ENCODE measurements at places on chromosomes 4 and X.

GRCh38 chr4:147044241-147044640, 98.6 kb upstream of the TTC29 start:
- DNase-seq: no peak

- DNase-seq: peak; percentile 32
Measured at GRCh38 chr4:13627178-13627605, 333 bp downstream of the BOD1L1 start.

GRCh38 chr4:153919667-153920066, 130.8 kb upstream of the SFRP2 start:
- no peak for DNase-seq

DNA sequence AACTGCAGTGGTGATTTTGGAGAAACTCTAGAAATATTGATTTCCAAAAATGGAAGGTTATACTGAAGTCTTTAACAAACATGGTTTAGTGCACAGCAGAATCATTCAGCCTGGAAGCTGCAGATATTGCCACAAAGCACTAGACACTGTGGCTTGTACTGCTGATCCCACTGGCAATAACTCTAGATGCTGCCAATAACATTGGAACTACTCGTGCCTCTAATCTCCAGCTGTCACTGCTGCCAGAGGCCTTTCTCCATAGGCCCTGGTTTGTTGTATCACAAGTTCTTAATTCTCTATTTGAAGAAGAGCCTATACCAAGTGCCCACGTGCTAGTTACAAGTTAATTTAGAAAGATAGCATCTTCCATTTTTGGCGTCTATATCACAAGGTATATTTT, 19.3 kb downstream of the DMP1 start:
- no peak for DNase-seq

GRCh38 chrX:151970027-151970426, 4.4 kb downstream of the GABRE start:
- DNase-seq: no peak

DNA sequence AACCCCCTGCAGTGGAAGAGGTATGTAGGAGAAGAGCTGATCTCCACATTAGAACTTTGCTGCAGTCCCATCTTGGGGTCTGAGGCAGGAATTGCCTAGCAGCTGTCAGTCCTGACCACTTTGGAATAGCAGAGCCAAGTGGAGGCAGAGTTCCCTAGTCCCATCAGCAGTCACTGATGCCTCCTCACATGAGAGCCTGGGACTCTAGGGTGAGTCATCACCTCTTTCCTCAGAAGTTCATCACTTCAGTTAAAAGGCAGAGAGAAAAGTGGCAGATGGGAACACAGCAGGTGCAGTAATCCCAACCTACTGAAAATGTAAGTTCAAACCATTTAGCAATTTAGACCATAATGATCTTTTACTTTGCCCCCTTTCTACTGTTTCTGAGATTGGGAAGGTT, 73.9 kb upstream of the MED14 start:
- peak; percentile 2 for DNase-seq

DNA sequence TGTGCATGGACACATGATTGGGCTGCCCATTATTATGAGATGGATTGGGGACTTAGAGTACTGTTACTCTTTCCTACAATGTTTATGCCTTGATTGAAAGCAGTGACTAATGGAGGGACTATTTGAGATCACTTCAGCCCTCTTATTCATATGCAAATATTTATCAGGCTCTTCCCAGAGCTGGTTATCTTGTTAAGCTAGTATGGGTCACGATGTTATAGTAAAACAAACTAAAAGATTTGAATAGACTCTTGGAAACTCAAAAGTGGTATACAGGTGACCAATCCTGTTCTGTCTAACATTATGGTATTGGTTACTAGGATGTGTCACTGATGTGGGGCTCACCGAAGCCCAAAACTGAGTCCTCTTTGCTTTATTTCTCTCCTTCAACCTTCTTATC, 306.2 kb upstream of the CASK start:
- DNase-seq: no peak

DNA sequence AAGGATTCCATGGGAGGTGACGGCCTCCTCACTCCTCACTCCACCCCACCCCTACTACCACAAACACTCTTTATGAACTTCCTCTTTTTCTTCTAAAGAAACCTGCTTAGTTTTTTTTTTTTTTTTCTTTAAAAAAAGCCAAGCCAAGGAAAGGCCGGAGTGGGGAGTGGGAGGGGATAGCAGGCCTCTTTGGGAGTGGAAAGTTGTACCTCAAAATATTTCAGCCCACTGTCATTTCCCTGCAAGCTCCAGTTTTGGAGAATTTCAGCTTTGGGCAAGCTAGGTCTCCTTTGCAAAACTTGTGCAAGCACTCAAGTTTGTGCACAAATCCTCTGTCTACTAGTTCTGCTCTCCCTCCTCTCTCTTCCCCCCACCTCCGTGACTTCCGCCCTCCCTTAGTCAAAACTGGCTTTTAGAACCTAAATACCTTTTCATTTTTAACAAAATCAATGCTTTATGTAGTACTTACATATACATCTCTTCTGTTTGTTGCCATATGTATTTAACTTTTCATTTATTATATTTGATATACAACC, 512 bp upstream of the ANTXR2 start:
- no peak for DNase-seq

GRCh38 chr4:81470456-81471297, 1.0 kb downstream of the RASGEF1B start:
- DNase-seq: peak; percentile 21

DNA sequence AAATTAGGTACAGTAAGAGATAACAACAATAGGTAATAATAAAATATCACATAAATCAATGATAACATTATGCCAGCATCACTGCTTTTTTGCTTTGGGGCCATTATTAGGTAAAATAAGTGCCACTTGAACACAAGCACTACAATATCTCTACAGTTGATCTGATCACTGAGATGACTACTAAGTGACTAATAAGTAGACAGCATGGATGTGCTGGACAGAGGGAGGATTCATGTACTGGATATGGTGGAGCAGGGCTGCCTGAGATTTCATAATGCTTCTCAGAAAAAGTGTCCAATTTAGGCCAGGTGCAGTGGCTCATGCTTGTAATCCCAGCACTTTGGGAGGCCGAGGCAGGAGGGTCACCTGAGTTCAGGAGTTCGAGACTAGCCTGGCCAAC, 137.8 kb upstream of the IL1RAPL2 start:
- no peak for DNase-seq

- DNase-seq: no peak
Measured at GRCh38 chr4:114926583-114926982, 186.8 kb downstream of the NDST4 start.

DNA sequence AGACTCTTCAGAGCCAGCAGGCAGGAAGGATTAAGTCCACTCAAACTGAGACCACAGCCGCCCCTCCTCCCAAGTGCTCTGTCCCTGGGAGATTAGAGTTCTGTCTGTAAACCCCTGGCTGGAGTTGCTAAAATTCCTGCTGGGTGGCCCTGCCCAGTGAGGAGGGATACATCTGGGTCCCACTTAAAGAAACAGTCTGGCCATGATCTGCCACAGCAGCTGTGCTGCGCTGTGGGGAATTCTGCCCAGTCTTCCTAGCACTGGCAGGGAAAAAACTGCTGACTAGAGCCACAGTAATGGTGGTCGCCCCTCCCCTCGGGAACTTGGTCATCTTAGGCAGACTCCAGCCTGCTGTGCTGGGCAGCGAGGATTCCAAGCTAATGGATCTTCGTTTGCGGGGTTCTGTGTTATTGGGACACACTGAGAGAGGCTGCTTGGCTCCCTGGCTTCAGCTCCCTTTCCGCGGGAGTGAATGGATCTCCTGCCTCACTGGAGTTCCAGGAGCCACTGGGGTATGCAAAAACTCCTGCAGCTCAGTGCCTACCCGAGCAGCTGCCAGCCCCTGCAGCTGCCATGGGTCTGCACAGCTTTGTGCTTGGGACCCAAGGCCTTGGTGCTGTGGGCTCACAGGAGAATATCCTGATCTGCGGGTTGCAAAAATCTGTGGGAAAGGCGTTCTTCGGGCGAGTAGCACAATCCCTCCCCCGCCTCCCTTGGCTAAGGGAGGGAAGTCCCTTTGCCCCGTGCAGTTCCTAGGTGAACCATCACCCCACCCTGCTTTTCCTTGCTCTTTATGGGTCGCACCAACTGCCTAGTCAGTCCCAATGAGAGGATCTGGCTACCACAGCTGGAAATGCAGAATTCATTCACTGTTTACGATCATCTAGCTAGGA, 15.7 kb downstream of the ZXDB start:
- DNase-seq: no peak

DNA sequence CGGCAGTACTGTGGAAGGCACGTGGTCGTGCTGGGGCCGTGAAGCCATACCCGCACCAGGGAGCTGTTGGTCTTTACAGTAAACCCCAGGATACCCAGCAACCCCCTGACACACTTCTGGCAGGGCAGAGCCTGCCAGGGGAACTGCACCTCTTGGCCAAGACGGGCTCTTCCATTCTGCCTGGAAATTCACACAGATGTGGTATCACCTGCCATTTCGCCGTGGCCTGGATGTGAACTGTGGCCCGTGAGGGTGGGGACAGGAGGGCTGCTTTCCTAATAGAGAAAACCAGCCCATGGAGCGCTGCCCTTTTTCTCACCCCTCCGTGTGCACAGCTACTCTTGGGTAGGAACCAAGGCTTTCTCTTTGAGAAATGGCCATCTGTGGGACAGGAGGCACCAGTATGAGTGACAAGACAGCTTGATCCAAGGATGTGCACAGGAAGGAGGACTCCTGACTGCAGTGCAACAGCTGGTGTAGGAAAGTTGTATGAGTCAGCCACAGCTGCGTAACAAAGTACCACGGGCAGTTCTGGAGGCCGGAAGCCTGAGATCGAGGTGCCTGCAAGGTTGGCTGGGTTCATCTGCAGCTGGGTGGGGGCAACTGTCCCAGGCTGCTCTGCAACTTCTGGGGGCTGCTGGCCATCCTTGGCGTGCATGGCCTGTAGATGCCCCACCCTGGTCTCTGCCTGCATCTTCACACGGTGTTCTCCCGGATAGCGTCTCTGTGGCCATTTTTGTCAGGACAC, 95.7 kb downstream of the PSAPL1 start:
- no peak for DNase-seq

GRCh38 chrX:78066110-78066509, 37.9 kb upstream of the PGK1 start:
- DNase-seq: no peak

GRCh38 chrX:37871626-37872302, 24.4 kb upstream of the DYNLT3 start:
- DNase-seq: peak; percentile 42

DNA sequence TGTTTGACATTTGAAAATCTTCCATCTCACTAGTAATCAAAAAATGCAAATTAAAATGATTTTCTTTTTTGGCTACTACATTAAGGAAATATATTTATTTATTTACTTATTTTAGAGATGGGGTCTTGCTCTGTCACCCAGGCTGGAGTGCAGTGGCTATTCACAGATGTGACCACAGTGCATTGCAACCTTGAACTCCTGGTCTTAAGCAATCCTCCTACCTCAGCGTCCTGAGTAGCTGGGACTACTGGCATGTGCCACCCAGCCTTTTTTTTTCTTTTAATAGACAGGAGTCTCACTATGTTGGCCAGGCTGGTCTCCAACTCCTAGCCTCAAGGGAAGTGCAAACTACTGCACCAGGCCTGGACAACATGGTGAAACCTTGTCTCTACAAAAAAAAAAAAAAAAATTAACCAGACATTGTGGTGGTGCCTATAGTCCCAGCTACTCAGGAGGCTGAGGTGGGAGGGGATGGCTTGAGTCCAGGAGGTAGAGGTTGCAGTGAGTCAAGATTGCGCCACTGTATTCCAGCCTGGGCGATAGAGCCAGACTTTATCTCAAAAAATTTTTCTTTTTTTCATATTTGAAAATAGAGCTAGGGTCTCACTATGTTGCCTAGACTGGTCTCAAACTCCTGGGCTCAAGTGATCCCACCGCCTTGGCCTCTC, 4.4 kb upstream of the SMIM14 start:
- no peak for DNase-seq

GRCh38 chr4:177791188-177791587, 349.0 kb upstream of the AGA start:
- DNase-seq: no peak

DNA sequence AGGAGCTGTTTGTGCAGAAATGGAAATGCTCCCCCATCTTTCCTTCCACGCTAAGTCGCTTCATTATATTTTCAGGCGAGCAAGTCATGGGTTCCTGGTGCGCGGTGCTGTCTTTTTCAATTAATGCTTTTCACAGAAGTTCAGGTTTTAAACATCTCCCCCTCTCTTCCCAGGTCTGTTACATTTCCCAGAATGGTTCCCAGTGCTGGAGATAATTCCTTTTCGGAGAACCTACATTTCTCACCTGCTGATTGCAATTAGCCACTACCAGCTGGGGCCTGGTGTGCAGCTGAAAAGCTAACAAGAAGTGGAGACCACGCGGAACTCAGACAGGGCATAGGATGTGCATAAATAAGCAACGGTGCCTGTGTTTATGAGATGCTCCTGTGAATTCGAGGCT, 217.8 kb downstream of the MID1IP1 start:
- no peak for DNase-seq

DNA sequence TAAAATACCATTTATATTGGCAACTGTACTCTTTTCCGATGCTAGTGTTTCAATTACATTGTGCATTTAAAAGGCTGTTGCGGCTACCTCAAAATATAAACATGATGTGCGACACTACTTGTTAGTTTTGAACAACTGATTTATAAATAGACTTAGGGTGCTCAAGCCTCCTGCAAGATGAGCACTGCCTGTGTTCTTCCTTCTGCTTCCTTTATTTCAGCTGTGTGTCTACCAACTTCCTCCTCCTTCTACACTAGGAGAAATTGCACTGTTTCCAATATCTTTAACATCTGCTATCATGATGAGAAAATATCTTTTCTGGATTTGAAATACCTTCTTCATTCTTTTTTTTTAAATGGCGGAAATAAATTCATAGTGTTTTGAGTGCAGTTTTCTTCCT, 24.0 kb downstream of the TET2 start:
- no peak for DNase-seq

GRCh38 chr4:83582289-83582785, 46.4 kb downstream of the GPAT3 start:
- peak; percentile 27 for DNase-seq

- no peak for DNase-seq
Measured at GRCh38 chr4:83315341-83315870, 19.2 kb downstream of the HPSE start.
